ENCODE measurements at places on chromosomes 13 and 19. TPM values are rescaled to one million over a fixed set of nuclear protein-coding genes. Genes with fewer than 3 reads are reported as not detected.

DNA sequence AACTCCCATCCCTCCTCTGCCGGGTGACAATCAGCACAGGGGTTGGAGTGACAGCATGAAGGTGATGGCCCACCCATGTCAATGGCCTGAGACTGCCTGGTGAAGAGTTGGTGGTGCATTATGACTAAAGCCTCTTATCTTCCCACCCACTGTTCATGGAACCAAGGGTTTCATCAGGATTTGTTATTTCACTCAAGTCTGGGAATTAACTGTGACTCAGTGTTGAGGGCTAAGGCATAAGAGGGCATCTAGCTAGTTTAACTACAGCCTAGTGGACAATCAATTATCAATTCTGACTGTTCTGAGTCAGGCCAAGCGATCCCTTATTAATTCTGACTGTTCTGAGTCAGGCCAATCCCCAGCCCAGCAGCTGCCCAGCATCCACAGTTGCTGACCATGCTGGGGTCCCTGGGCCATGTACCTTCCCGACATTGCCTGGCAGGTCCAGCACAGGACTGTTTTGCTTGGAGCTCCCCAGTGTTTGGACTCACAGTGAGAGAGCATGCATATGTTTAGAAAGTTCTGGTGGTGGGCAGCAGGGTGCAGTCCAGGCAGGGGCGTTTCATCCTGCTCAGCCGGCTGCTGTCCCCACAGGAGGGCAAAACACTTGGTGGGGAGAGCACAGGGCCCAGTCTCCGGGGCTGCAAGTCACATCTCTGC is 65.5 kb downstream of the RASL11A start:
- no peak for DNase-seq

- peak; percentile 68 for DNase-seq
Measured at GRCh38 chr19:1122972-1123363, 19.2 kb downstream of the GPX4 start.

DNA sequence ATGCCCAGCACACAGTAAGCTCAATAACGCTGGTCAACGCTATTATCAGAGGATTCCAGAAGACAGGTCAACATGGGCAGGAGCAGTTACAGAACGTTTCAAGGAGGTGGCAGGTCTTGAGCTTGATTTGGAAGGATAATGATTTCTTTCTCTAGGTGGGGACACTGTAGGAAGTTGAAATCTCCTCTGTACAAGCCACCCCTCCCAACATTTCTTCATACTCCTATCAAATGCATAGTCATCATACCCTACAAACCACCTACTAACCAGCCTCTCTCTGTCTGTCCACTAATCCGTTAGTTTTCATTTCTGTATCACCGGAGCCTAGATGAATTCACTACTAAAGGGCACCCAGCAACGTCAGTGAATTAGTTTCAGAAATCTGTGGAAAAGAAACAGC is 1.3 kb downstream of the ATP7B start:
- DNase-seq, result no peak

GRCh38 chr19:5035105-5035761 is 66.3 kb downstream of the KDM4B start:
- no peak for DNase-seq

DNA sequence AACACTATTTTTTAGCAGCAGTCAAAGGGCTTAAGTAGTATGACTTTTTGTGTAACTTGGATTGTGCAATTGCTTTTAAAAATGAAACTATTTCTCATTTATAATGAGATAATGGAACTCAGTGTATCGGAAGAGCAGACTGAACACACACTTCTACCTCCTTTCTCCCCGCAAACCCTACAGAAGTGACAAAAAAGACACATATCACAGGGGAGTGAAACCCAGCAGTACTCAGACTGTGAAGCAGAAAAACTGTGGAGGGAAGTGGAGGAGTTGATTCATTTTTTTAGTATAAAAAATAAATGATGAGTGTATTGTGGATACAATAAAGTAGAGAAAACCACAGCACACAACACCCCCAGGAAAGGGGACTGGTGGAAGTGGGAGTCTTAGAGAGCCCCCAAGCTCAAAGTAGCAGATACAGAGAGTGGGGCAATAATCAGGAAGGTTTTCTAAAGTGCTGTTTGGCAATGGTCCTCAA is 9.7 kb downstream of the LPAR6 start:
- DNase-seq, result no peak

DNA sequence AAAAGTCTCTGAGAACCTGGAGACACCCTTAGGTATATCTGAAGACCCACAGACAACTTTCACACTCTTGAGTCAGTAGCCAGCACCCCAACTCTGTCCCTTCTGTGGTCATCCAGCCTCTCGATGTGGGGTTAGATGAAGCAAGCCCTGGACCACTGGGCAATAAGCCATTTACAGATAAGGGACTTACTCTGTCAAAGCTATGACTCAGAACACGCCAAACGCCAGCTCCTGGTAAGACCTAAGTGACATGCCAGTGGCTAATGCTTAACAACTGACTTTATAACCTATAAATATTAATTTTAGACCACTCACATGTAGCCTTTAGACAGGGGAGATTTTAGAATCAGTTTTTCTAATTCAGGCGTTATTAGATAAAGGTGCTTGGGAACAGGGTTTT is 85.7 kb downstream of the SHISA2 start:
- DNase-seq, result no peak

Gene ATP11A
- 33.1 TPM for total RNA-seq
